CD8-positive, alpha-beta memory T cell (primary cell): ENCODE measurements at places on chromosomes 1 and 21.

GRCh38 chr1:85734931-85735330 is 26.7 kb upstream of the ZNHIT6 start:
- no peak for DNase-seq

DNA sequence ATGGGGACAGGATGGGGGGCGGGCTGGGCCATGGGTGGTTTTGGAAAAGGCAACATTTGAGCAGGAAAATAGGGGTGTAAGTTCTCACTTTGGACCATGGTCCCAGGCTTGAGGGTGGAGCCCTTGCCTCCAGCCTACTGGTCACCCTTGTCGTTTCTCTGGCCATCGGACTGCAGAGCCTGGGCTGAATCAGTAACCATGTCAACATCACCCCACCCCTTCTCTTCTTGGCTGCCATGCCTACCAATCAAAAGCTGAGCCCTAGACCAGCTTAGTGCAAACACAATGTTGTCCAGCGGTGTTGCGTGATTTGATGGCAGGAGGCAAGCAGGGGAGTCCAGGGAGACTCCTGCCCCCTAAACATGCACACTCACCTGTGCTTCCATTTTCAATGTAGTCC is 231.0 kb upstream of the KAZN start:
- DNase-seq: no peak

DNA sequence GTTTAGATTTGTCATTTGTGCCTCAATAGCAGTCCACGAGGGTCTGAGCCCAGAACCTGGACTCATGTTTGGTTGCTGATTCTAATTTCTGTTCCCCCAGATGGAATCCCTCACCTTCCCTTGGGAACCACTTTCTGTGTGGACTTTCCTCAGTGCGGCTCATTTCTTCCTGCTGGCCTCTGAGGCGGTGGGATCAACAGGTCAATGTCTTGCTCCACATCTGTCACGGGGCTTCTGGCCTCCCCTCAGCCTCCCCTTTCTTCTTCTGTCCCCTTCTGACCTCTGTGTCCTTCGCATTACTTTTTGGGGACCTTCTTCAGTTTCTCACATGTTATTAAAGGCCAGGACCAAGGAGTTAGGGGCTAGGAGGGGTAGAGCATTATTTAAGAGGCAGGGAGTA is 49.2 kb upstream of the PRELP start:
- no peak for DNase-seq

GRCh38 chr1:225655509-225656258 is 2.8 kb upstream of the ENAH start:
- no peak for DNase-seq

DNA sequence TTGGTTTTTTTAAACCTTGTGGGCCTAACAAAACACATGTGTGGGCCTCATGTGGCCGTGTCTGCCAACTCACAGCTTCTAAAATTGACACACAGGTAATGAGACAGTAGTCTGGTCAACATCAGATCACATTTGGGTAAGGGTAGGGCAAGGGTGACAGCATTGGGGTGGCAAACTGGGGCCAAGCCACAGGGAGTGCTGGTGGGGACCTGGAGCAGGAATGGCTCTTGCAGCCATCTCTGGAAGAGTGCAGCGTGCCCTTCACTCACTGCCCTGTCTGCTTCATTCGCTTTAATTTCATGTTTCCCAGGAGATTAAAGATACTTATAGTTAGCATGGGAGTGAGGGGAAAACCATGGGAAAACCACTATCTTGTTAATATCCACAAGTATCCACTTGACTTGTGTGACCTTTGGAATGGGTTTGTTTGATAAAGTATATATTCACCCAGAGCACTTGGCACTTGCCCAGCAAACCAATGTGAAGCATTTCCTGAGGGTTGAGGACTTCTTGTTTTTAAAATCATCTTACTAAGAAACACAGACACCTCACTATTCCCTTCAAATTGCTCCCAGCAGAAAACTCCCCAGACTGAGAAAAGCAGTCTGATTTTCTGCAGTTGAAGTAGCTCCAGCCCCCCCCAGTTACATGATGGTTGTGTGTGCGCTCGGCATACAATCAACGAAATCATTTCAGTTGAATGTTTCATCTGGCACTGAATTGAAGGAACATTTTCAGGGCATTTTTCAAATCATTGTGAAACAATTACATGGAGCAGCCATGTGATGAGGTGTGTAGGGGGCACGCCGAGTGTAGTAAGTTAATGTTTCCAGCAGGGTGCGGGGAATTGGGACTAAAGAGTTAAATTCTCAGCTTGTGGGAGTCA is 175.7 kb downstream of the VPS13D start:
- no peak for DNase-seq

DNA sequence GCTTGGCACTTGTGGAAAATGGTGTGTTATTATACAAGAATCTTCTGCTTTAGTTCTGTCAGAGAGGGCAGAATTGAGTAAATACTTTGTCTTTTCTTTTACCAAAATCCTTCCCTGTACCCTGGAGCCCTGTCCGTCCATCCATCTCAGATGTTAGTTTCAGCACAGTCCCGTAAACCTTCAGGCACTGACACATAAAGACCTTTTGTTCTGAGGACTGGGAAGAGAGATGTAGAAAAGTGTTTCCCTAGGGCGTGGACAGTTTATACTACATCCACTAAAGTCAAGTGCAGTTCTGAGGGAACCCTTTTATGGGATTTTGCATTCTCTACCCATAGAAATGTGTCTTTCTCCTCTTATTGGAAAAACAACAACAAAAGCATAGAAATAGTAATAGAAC is 162.4 kb downstream of the PDE4B start:
- no peak for DNase-seq

DNA sequence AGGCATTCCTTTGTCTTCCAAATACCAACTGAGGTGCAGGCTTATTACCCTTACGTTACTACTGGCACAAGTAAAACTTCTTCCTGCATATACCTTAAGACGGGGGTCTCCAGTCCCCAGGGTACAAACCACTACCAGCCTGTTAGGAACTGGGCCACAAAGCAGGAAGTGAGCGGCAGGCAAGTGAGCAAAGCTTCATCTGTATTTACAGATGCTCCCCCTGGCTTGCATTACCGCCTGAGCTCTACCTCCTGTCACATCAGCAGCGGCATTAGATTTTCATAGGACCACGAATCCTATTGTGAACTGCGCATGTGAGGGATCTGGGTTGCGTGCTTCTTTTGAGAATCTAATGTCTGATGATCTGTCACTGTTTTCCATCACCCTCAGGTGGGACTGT is 113.1 kb downstream of the SLC45A1 start:
- DNase-seq: peak; percentile 40
